ENCODE measurements at places on chromosomes 16 and 17. TPM values are rescaled to one million over a fixed set of nuclear protein-coding genes. Genes with fewer than 3 reads are reported as not detected.

- no peak for DNase-seq
Observed at GRCh38 chr16:69934044-69934443, 17.1 kb upstream of the CLEC18A start.

DNA sequence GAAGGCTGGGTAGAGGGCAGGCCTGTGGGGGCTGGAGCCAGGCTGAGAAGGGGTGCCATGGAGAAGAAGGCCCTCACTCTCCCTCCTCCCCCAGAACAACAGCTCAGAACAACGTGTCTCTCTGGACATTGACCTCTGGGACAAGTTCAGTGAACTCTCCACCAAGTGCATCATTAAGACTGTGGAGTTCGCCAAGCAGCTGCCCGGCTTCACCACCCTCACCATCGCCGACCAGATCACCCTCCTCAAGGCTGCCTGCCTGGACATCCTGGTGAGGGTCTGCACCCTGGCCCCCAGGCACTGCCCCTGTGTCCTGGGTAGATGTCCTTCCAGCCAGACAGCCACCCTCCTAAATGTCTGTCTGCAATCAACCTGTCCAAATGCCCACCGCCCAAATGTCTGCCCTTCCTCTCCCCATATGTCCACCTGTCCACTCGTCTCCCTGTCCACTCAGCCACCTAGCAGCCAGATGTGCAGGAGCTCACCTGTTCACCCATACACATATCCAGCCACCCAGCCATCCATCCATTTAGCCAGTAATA is 12.2 kb downstream of the GJD3 start:
- DNase-seq = no peak

DNA sequence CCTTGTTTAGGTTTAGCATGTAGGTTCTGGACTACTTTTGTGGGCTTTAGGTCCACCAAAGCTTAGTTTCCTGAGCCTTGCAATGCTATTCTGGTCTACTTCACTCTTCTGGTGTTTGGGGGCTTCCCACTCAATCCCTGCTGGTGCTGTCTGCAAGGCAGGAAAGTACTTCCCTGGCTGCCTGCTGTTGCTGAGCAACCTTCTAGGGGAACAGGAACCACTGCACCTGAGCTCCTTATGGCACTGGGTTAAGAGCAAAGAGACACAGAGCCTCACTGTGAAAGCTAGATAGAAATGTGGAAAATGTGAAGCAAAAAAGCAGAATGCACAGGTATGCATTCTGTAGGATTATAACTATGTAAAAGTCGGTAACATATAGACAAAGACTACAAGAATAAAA is 17.0 kb downstream of the MPO start:
- DNase-seq = no peak

The PYY gene
- not detected for total RNA-seq

The TMEM114 gene
- total RNA-seq = not detected

Data from heart left ventricle (tissue), 16 donors.